Natural killer cell treated with Interleukin-12 subunit alpha and Interleukin-12 subunit beta and Interleukin-15 and Interleukin-18, amount 100 ng/mL, for 72 hours (primary cell): ENCODE measurements at places on chromosomes 2 and 18.

GRCh38 chr2:37652199-37652640 lies 19.2 kb downstream of the CDC42EP3 start:
- no peak for DNase-seq

DNA sequence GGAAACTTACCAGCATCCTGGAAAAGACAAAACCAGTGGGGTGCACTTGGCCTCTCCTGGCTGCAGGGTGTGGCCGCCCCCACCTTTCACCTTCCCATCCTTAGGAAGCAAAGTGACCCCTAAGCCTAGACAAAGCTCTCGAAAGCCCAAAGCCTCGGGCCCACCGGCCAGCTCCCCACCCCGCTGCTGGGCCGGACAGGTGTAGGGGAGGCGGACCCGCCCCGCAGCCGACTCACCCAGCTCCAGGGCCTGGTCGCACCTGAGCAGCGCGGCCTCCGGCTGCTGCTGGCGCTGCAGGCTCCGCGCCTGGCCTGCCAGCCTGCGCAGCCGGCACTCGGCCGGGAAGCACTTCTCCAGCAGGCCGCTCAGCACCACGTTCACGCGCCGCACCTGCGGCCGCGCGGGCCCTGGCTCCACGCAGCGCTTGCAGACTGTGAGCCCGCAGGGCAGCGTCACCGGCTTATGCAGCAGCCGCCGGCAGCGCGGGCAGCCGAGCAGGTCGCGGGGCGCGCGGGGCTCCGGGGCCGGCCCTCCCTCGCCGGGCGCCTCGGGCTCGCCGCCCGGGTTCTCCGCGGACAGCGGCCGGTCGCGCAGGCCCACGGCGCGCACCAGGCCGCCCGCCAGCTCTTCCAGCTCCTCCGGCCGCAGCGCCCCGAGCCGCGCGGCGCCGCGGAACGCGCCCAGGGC lies 979 bp downstream of the LONRF2 start:
- no peak for DNase-seq

DNA sequence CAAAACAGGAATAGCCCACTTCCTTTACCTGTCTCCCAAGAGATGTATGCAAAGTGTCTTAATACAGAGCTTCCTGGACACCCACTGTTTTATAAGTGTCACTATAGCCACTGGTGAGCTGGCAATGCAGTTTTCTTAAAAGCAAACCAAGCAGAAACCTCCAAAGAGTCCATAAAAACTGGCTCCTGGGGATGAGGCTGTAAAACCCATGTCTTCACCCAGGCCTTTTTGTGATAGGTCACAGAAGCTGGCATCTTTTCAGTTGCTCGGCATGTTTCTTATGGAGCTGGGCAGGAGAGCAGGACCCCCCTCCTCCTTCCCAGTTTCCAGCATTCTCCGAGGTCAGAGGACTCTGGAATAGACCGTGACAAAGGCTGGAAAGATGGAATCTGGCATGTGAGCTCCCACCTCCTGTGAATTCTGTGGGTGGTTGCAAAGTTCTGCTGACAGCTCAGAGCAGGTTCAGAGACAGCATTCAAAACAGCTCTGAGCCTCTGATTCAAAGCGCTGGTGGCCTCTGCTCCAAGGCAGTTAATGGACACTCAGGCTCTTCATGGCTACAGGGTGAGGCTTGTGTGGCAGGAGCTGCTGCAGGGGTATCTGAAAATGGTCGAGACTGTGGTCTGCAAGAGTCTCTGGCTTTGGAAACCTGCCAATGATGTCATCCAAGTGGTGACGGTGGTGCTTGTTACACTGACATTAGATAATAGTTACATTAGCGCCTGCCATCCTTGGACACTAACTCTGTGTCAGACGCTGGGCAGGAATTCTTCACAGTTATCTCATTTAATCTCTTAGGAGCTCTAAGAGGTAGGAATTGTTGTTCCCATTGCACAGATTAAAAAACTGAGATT lies 283.4 kb downstream of the CLIP4 start:
- no peak for DNase-seq

DNA sequence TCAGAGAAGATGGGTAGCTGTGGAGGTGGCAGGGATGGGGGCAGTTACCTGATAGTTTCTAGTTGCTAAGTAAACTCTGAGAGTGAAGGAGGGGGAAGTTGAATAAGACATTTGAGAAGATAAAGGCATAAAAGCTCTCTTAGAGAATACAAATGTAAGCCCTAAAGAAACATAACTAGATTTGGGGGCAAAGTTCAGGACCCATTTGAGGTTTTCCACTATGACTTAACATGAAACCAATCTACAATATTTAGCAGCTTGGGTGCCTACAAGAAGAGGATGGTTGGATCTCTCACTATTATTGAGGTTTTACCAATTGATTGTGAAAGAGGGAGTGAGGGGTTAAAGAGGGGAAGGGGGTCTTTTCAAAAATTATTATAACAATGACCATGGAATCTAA lies 34.4 kb upstream of the LYPD6 start:
- DNase-seq, result no peak

GRCh38 chr2:58494071-58494501 lies 253.0 kb upstream of the FANCL start:
- DNase-seq, result no peak

DNA sequence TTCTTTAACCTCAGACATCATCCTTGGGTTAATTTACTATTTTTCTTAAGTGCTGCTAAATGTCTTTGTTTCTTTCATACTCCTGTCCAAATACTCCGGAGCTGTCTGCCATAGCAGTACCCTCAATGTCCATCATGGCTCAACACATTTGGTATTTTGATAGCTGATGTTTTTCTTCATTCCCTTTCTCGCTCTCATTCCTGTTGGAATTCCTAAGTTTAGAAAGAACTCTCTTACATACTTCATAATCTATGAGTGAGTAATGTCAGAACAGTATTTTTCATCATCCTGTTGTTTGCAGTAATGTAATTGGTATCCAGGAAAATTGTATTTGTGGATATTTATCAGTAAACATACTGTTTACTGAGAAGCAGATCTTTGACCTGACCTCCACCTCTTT lies 282.9 kb downstream of the PTGR3 start:
- DNase-seq, result no peak

- peak; percentile 22 for DNase-seq
Observed at GRCh38 chr2:240155048-240155744, 14.7 kb upstream of the OTOS start.
